AG10803 (cell line): ENCODE measurements at places on chromosomes 5 and 9.

DNA sequence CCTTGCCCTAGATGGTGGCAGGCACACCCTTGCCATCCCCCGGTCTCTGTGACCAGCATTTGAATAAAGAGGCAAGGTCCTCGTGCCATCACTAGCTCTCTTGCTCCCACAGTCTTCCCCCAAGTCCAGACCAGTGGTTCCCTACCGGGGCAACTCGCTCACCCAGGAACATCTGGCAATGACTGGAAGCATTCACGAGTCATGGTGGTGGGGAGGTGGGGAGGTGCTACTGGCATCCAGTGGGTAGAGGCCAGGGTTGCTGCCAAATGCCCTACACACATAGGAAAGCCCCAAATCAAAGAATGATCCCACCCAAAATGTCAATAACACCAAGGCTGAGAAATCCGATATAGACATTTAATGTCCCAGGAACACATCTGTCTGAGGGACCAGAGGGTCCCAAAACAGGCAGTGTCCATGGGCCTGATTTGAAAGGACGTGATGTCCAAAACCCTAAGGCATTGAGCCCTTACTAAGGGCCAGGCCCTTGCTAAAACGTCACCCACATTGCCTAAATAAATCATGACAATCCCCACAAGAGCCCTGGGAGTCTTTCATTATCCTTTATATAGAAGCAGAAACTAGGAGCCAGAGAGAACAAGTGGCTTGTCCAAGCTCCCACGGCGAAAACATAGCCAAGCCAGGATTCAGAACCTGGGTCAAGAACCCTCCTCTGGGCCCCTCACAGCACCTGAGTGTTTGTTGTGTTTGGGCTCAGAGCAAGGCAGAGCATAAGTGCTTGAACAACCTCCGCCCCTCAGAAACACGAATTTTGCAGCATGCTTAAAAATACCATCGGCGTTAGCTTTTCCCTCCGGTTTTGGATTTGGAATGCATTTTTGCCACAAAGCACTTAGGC, 119.3 kb upstream of the WWC1 start:
- DNase-seq = peak; percentile 37

DNA sequence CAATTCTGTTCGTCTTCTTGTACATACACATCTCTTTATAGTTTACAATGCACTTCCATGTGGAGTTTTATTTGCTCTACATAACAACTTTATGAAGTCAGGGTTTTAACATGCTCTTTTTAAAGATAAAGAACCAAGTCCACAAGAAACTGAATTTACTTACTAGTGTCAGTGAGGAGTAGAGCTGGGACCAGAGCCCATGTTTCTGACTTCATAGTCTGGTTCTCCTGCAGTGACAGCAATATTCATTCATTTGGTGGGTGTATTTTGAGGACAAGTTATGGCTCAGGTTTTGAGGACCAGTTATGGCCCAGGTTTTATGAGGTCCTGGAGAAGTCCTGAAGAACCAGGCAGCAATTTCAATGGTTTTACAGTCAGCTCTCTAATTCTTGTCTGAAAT, 481.9 kb upstream of the TNC start:
- DNase-seq = no peak

DNA sequence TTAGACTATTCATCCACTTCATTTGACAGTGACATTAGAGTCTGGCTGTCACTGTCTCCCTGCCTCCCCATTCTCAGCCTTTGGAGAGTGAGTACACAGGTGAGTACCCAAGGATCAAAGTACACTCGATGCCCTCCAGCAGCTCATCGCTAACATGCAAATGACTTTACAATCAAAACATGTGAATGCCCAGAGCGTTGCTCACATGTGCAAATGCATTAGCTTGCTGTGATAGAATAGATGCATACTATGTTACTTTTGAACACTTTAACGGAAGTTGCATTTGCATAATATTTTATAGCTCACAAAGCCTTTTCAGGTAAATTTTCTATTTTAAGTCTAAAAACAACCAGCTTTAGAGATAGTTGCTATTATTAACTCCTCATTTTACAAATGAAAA, 107.6 kb downstream of the SYK start:
- DNase-seq = no peak

DNA sequence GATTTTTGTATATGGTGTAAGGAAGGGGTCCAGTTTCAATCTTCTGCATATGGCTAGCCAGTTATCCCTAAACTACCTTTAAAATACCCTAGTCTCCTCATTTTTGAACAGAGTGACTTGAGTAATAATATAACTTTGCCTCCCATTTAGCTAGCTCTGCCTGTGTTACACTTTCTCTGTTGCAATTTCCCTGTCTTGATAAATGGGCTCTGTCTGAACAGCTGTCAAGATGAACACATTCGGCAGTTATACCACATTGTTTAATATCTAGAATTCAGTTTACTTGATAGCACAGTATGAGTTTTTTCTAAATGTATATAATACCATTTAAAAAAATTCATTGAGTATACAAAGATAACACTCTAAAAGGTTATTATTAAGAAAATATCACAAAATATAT, 562.9 kb upstream of the FTMT start:
- DNase-seq = no peak

- peak; percentile 95 for DNase-seq
These were observed 28.8 kb upstream of the ROR2 start for GRCh38 chr9:91978740-91979414.

GRCh38 chr9:132826621-132827365, 51.3 kb downstream of the AK8 start:
- no peak for DNase-seq

- DNase-seq = no peak
These were observed 344.9 kb downstream of the CDK5RAP2 start for GRCh38 chr9:120235081-120235480.

DNA sequence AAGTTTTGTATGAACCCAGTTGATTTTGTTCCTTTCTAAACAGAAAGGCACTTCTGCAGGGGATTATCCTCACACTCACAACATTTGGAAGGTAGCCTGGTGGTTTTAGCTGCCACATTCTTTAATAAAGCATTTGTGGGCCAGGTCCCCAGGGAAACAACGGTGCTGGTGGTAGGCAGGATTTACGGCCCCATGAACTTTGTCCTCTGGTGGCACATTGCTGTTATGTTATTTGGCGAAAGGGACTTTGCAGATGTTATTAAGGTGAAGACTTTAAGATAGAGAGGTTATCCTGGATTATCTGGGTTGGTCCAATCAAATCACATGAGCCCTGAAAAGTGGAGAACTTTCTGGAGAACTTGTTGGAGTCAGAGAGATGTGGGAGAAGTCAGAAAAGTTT, 86.3 kb upstream of the C9orf72 start:
- DNase-seq = no peak

DNA sequence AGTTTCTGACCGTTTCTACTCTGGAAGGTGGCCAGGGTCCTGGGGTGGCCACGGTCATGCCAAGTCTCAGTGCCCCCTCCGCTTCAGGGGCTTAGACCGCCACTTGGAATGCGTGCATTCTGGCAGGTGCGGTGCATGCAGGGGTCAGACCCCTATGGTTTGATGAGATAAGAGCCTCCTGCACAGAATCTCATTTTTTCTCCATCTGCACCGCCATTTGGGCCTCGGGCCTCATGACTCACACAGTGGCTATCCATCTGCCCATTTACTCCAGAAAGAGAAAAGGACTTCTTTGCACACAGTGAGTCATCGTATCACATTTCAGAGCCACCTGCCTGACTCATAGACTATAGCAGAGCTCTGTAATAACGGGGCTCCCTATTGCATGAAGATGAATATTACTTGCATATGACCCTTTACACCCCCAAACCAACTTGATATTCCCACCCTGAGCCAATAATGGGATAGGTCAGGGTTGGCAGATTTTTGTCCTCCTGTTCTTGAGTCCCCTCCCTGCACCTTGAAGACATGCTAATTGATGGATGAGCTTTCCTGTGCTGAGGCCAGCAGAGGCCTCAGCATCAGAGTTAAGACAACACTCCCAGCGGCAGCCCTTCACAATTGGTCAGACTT, 157.4 kb downstream of the NR3C1 start:
- peak; percentile 89 for DNase-seq

DNA sequence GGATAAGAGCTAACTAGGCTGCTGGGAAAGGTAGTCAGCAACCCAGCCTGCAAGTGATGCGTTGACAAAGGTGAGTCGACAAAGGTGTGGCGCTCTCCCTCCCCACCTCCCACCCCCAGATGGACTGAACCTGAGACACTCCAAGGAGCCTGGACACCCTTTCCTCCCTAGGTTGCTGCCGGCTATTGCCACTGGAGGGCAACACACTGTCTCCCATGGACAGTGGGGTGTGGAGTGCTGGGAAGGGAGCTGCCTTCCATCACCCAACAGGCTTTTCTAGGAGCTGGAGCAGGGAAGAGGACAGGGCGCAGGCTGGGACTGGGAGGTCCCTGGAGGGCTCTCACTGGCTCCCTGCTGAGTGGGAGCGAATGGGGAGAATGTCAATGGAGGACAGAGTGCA, 75.4 kb upstream of the ARAP3 start:
- peak; percentile 40 for DNase-seq

- DNase-seq = no peak
These were observed 35.7 kb downstream of the PCDHAC2 start for GRCh38 chr5:141001844-141002604.

GRCh38 chr5:133478199-133478985, 133.9 kb downstream of the FSTL4 start:
- DNase-seq = no peak

DNA sequence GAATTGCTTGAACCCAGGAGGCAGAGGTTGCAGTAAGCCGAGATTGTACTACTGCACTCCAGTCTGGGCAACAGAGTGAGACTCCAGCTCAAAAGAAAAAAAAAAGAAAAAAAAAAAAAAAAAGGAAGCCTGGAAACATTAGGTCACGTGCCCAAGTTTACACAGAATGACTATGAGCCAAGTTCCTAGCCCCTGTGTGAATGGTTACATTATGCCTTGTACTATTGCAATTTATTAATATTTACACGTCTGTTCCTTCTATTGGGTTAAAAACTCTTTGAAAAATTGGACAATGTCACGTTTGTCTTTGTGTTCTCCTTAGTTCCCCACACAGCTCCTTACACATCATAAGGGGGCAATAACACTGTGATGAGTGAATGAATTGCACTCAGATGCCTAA, 33.5 kb upstream of the SLC28A3 start:
- DNase-seq = no peak

DNA sequence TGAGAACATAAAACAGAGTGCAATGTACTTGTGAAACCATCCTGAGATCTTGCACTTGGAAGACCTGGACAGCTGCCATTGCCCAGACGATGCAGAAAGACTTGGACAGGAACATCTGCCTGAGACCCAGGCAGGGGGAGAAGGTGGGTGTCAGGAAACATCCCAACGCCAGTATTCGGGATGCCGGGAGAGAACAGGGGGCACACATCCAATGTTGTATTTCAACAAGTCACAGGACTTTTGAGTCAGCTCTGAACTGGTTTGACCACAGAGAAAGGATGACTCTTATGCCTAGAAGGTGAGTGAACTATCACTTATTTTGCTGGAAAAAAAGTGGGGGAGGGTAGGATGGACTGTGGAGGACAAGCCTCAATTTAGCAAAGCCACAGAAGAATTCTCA, 124.6 kb downstream of the ROR2 start:
- DNase-seq = peak; percentile 77

- no peak for DNase-seq
These were observed 3.9 kb downstream of the RASGRF2 start for GRCh38 chr5:80963966-80964481.

- DNase-seq = no peak
These were observed 251.8 kb downstream of the ROR2 start for GRCh38 chr9:91698266-91698665.

DNA sequence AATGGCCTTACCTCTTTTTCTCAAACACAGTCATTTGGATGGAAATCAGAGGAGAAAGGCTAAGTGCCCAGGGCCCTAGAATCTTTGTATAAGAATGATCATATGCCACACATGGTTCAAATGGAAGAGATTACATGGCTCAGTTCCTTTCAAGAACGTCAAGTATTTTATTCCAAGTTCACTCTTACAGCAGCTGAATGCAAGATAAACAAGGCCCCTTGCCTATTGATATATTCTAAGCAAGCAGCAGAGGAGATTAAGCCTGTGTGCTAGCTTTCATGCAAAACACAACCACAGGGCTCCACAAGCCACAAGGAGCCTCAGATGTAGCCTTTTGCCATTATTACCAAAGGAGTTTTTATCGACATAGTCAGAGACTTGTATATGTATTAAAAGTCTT, 55.3 kb upstream of the SLCO6A1 start:
- peak; percentile 16 for DNase-seq

GRCh38 chr9:503881-504852, 289.5 kb downstream of the DOCK8 start:
- DNase-seq = peak; percentile 19

DNA sequence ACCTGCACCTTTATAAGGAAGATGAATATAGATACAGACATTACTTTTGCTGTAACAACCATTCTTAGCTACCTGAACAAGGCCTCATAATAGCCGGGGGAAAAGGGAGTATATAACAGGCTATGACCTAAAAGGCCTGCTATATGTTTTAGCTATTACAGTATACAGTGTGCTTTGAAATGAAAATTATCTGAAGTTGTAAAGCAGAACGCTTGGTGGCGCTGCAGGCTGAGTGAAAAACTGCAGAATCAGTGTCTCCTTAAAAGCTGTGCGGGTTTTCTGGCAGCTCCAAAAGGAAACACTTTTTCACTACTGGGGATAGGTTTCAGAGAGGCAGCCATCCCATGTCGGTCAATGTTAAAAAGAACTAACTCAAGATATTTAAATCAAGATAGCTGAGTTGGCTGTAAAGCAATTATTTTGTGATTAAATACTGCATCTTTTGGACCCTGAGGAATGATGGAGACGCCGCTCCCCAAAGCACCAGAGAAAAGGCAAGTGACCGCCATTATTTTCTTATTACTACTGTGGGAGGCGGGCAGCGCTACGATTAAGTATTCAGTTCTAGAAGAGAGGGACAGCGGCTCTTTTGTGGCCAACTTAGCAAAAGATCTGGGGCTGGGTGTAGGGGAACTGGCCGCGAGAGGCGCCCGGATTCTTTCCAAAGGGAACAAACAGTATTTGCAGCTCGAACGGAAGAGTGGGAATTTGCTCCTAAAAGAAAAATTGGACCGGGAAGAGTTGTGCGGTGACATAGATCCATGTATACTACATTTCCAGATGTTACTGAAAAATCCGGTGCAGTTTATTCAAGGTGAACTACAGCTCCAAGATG, 5.9 kb downstream of the PCDHB6 start:
- DNase-seq = no peak

GRCh38 chr5:151363673-151364072, 16.3 kb upstream of the SLC36A2 start:
- no peak for DNase-seq

DNA sequence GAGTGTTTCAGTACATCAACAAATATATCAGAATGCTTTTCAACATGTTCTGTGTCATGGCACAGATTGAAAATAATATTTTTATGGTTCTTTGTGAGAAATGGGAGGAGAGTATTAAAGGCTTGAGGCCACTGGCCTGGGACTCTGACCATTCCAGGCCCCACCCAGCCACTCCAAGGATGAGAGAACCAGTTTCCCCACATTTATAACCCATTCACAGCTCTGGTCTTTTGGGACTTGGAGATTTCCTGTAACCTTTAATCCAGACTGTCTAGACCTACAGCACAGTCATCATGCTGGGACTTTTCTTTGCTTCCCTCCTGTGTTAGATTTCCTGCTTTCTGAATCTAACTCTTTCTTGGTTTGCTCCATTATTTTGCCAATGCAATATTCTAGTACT, 389.6 kb downstream of the KIAA0825 start:
- no peak for DNase-seq
